IMR-90 (cell line): ENCODE measurements at places on chromosomes 1 and 21. TPM values are rescaled to one million over a fixed set of nuclear protein-coding genes. Genes with fewer than 3 reads are reported as not detected.

DNA sequence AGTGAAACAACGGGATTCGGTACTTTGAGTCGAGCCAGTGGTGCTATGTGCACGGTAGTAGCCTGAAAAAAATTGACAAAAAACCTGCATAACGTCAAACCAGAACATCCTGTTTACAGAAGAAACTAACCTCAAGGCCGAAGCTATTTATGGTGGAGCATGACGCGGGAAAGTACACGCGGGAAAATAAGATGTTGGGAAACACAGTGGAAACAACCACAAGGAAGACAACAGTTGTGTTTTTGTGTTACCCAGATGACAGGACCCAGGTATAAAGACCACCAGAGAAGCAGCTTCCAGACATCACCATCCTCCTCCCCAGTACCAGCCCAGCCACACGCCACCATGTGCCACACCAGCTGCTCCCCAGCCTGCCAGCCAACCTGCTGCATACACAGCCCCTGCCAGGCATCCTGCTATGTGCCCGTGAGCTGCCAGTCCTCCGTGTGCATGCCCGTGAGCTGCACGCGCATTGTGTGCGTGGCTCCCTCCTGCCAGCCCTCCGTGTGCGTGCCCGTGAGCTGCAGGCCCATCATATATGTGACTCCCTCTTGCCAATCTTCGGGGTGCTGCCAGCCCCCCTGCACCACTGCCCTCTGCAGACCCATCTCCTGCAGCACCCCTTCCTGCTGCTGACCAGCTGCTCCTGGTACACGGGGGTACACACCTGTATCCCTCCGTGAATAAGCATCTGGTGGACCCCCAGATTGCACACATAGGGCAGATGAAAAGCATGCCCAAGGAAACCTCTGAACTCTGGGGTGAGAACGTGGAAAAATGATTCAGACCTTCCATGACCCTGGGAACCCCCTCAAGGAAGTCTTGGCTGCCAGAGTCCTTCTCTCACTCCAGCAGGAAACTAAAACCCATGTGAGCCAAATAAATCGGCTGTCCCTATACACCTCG, at the start of gene KRTAP12-3:
Gene KRTAP12-3, plus strand, starts transcription at position 298 of the 906 bp plus-strand sequence. Its CDS starts 48 bp downstream, at position 346.
- H3K27ac ChIP-seq, result no peak within 1 kb of the TSS
- no peak within 1 kb of the TSS for H3K4me3 ChIP-seq
- peaks cover 2% of the 10 kb centered on the region; the same call in 1 of the 2 replicates for H3K27me3 ChIP-seq
- peak; percentile 7 for DNase-seq
- H3K36me3 ChIP-seq, result no peaks in the 10 kb centered on the region
- no peaks in the 10 kb centered on the region for H3K4me1 ChIP-seq

The C4BPB gene
- polyA plus RNA-seq, result not detected in 2 replicates

- peak overlapping the region; percentile 64 for H3K4me3 ChIP-seq
- DNase-seq, result no peak
- H3K27me3 ChIP-seq, result no peaks in the 10 kb centered on the region
- H3K4me1 ChIP-seq, result no peaks in the 10 kb centered on the region; the same call in 1 of the 2 replicates
Measured at GRCh38 chr1:86705665-86705985, 1.2 kb downstream of the SH3GLB1 start.

The SLC44A5 gene
- polyA plus RNA-seq, result not detected in 2 replicates

The KIF14 gene
- 1.9 and 2.3 TPM in 2 replicates for polyA plus RNA-seq

The RPS8 gene
- 2,128 and 2,255 TPM in 2 replicates for polyA plus RNA-seq

- no peaks in the 10 kb centered on the region for H3K36me3 ChIP-seq
- DNase-seq, result no peak
- H3K4me1 ChIP-seq, result no peaks in the 10 kb centered on the region
- H3K27ac ChIP-seq, result no peak overlapping the region
- H3K27me3 ChIP-seq, result no peaks in the 10 kb centered on the region
- H3K4me3 ChIP-seq, result no peak overlapping the region
Measured at GRCh38 chr1:72432645-72433267, 150.4 kb upstream of the NEGR1 start.

The MRTO4 gene
- polyA plus RNA-seq, result 48.0 and 48.7 TPM in 2 replicates

- no peak overlapping the region for H3K27ac ChIP-seq
- H3K36me3 ChIP-seq, result no peaks in the 10 kb centered on the region
- H3K4me3 ChIP-seq, result no peak overlapping the region
- H3K27me3 ChIP-seq, result no peaks in the 10 kb centered on the region
Measured at GRCh38 chr1:156513185-156513584, 12.6 kb upstream of the MEF2D start.

The INAVA gene
- 0.07 and 0.13 TPM in 2 replicates for polyA plus RNA-seq

DNA sequence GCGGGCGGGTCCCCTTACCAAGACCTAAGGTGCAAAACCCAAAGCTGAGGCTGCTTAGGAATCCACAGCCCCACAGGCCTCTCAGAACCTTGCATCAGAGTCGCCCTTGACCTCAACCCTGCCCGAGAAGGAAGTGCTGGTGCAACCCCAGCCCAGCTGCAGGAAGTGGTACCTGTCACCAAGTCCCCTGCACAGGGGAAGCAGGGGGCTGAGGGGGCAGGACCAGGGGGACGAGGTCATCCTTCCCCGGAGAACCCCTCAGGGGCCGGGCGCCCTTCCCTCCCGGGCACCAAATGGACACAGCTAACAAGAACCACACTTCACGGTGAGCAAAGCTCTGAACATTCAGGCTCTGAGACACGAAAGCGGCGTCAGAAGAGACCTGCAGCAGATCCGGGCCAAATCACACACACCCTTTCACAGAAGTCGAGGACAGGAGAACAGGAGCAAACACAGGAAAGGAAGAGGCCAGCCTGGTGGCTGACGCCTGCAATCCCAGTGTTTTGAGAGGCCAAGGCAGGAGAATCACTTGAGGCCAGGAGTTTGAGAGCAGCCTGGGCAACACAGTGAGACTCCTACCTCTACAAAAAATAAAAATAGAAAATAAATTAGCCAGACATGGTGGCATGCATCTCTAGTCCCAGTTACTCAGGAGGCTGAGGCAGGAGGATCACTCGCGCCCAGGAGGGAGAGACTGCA, 6.4 kb downstream of the ITGB2 start:
- DNase-seq, result no peak
- peaks cover 62% of the 10 kb centered on the region for H3K27me3 ChIP-seq
- no peak overlapping the region for H3K4me3 ChIP-seq
- H3K36me3 ChIP-seq, result no peaks in the 10 kb centered on the region
- no peak overlapping the region for H3K27ac ChIP-seq
- no peaks in the 10 kb centered on the region for H3K4me1 ChIP-seq

GRCh38 chr1:223077247-223077833, 65.7 kb downstream of the TLR5 start:
- no peak for DNase-seq
- no peak overlapping the region for H3K27ac ChIP-seq
- H3K4me3 ChIP-seq, result no peak overlapping the region

The CSF3R gene
- polyA plus RNA-seq, result not detected in 2 replicates

- H3K4me1 ChIP-seq, result no peaks in the 10 kb centered on the region
- H3K36me3 ChIP-seq, result no peaks in the 10 kb centered on the region
- no peak overlapping the region for H3K27ac ChIP-seq
- DNase-seq, result no peak
- peaks cover 2% of the 10 kb centered on the region; the same call in 1 of the 2 replicates for H3K27me3 ChIP-seq
Measured at GRCh38 chr1:64309431-64309831, 106.0 kb downstream of the UBE2U start.

GRCh38 chr1:17919525-17920439, 164.6 kb downstream of the ACTL8 start:
- no peak overlapping the region for H3K27ac ChIP-seq
- H3K4me3 ChIP-seq, result no peak overlapping the region

- H3K36me3 ChIP-seq, result 0 out of 2 replicates have a peak, but pooled peaks cover 2% of the 10 kb centered on the region
- peak; percentile 1 for DNase-seq
Measured at GRCh38 chr1:247209396-247209795, 37.6 kb upstream of the ZNF124 start.

The SAMD13 gene
- polyA plus RNA-seq, result 0.27 and 0.34 TPM in 2 replicates

DNA sequence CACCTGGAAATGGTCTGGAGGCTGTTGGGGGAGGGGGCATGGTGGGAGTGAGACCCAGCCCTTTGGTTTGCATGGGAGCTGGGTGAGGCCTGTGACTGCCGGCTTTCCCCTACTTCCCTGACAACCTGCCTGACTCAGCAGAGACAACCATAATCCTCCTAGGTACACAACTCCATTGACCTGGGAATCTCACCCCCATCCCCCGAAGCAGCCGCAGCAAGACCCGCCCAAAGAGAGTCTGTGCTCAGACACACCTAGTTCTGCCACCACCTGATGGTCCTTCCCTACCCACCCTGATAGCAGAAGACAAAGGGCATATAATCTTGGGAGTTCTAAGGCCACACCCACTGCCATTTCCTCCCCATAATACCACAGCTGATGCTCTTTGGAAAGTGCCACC, 168.6 kb downstream of the GIPC2 start:
- no peak for DNase-seq
- H3K36me3 ChIP-seq, result no peaks in the 10 kb centered on the region
- H3K27me3 ChIP-seq, result no peaks in the 10 kb centered on the region
- no peaks in the 10 kb centered on the region; the same call in 1 of the 2 replicates for H3K4me1 ChIP-seq
- no peak overlapping the region for H3K4me3 ChIP-seq

DNA sequence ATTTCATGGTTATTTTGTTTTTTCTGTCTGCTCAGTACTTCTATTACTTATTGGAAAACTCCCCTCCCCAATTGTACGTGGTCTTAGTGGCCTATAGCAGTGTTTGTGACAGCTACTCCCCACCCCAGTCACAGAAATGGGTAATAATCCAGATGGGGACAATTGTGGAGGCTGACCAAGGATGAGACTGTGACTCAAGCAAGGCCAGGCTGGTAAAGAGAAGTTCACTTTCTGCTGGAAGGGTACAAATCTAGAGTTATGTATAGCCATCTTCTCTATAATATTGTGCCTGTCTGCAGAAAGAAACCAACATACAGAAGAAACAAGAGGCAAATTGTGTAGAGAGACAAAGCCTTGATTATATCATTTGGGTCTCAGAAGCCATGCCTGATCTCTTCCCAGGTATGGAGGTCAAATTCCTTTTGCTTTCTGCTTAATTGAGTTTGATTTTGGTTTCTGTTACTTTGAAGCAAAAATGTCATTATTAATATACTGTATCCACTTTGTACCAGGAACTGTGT, 270.4 kb downstream of the HLX start:
- DNase-seq, result no peak
- H3K27me3 ChIP-seq, result no peaks in the 10 kb centered on the region
- H3K36me3 ChIP-seq, result no peaks in the 10 kb centered on the region
- no peak overlapping the region for H3K4me3 ChIP-seq

- no peak for DNase-seq
- H3K4me1 ChIP-seq, result no peaks in the 10 kb centered on the region
- H3K27ac ChIP-seq, result no peak overlapping the region
Measured at GRCh38 chr21:22374218-22374969, 1376.2 kb downstream of the NCAM2 start.

GRCh38 chr1:36425791-36426190, 24.5 kb downstream of the OSCP1 start:
- H3K36me3 ChIP-seq, result peaks cover 4% of the 10 kb centered on the region
- peaks cover 3% of the 10 kb centered on the region; the same call in 1 of the 2 replicates for H3K4me1 ChIP-seq
- no peaks in the 10 kb centered on the region for H3K27me3 ChIP-seq
- DNase-seq, result peak; percentile 25

The NCAM2 gene
- 1.7 and 2.7 TPM in 2 replicates for polyA plus RNA-seq

DNA sequence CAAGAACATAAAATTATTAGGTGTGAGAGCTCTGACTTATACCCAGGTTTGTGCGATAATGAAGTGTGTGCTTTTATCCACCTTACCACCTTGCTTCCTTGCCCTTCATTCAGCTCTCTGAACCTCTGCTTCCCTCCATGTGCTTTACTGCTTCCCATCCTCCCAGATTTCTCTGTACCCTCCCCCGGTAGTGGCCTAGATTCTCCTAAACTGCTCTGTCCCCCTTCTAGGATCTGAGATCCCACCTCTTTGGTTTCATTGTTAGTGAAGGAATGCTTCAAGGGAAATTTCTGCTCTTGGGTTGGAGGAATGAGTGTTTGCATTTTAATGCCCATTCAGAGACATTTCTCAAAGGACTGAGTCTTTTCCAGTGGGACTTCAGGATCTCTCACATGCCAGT, 159.5 kb downstream of the ST6GALNAC3 start:
- no peaks in the 10 kb centered on the region for H3K4me1 ChIP-seq
- H3K36me3 ChIP-seq, result no peaks in the 10 kb centered on the region
- no peaks in the 10 kb centered on the region for H3K27me3 ChIP-seq
- no peak for DNase-seq
- no peak overlapping the region for H3K27ac ChIP-seq

The TMEM82 gene
- polyA plus RNA-seq, result not detected in 2 replicates

The RGS13 gene
- polyA plus RNA-seq, result not detected in 2 replicates

- DNase-seq, result no peak
- H3K4me1 ChIP-seq, result no peaks in the 10 kb centered on the region
- H3K27me3 ChIP-seq, result peaks cover 3% of the 10 kb centered on the region; the same call in 1 of the 2 replicates
- no peaks in the 10 kb centered on the region for H3K36me3 ChIP-seq
Measured at GRCh38 chr1:175155936-175156335, 36.6 kb downstream of the KIAA0040 start.

DNA sequence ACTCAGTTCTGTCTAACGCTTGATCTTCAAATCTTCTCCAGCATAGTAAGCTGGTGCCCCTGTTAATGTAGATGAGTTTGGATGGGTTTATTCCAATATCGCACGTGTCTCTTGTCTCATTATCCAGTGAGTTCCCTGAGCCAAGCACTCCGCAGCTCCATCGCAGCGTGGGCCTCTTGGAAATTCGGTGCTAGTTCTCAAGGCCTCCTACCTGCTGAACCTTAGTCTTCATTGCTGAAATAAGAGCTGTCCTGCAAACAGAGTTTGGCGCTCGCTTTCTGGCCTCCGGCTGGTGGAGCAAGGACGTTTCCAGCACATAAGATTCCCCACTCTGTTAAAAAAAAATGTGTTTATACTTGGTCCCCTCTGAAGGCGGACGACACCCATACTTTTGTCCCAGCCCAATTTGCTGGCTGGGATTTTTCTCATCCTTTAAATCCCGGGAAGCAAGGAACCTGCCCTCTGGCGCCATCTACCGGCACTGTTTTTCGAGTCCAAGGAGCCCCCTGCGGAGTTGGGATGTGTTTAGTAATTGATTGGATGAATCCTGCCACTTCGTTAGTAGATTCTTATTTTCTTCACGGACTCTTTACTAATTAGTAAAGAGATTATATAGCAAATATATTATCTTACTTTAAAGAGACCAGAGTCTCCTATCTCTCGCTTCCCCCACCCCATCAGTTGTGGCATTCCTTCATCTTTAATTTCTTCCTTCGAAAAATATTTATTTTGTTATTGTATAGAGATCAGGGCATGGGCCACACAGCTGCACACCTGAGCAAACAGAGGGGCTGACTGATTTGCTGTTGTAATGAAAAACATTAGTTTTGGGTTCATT, 14.7 kb downstream of the JUN start:
- DNase-seq, result peak; percentile 63
- no peak overlapping the region for H3K4me3 ChIP-seq
- H3K27me3 ChIP-seq, result no peaks in the 10 kb centered on the region
- peaks cover 13% of the 10 kb centered on the region for H3K4me1 ChIP-seq

The GBP7 gene
- polyA plus RNA-seq, result not detected in 2 replicates
